ENCODE measurements at places on chromosomes 1 and 21.

- DNase-seq, result no peak
Observed at GRCh38 chr1:178684542-178685000, 40.5 kb upstream of the RALGPS2 start.

GRCh38 chr1:229768232-229768631 is 142.2 kb downstream of the URB2 start:
- no peak for DNase-seq

- DNase-seq, result no peak
Observed at GRCh38 chr1:61387829-61388228, 305.5 kb downstream of the NFIA start.

- DNase-seq, result no peak
Observed at GRCh38 chr1:197183195-197183748, 36.8 kb upstream of the ASPM start.

GRCh38 chr1:69421286-69421685 is 146.4 kb upstream of the LRRC7 start:
- no peak for DNase-seq

- DNase-seq, result no peak
Observed at GRCh38 chr21:42423197-42423675, 19.5 kb downstream of the UBASH3A start.

GRCh38 chr1:201610858-201611257 is 71.9 kb downstream of the NAV1 start:
- no peak for DNase-seq

- no peak for DNase-seq
Observed at GRCh38 chr21:34688145-34688544, 19.4 kb downstream of the CLIC6 start.

DNA sequence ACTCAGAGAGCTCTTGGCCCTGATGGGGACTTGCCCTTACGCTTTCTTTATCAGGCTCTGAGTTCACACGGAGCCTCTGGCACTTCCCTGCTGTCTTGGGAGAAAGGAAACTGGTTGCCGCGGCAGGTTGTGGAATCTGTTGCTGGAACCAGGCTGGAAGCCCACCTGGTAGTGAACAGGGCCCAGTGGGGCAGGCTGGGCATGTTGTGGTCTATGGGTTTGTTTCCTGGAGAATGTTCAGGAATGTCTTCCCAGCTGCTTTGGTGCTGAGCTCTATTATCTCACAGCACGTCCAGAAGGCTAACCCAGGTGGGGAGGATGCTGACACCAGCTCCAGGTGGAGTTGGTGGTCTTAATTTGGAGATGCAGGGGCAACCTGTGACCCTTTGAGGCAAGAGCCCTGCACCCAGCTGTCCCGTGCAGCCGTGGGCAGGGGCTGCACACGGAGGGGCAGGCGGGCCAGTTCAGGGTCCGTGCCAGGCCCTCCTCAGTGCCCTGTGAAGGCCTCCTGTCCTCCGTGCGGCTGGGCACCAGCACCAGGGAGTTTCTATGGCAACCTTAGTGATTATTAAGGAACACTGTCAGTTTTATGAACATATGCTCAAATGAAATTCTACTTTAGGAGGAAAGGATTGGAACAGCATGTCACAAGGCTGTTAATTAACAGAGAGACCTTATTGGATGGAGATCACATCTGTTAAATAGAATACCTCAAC is 33.3 kb upstream of the TDRD10 start:
- DNase-seq, result no peak

DNA sequence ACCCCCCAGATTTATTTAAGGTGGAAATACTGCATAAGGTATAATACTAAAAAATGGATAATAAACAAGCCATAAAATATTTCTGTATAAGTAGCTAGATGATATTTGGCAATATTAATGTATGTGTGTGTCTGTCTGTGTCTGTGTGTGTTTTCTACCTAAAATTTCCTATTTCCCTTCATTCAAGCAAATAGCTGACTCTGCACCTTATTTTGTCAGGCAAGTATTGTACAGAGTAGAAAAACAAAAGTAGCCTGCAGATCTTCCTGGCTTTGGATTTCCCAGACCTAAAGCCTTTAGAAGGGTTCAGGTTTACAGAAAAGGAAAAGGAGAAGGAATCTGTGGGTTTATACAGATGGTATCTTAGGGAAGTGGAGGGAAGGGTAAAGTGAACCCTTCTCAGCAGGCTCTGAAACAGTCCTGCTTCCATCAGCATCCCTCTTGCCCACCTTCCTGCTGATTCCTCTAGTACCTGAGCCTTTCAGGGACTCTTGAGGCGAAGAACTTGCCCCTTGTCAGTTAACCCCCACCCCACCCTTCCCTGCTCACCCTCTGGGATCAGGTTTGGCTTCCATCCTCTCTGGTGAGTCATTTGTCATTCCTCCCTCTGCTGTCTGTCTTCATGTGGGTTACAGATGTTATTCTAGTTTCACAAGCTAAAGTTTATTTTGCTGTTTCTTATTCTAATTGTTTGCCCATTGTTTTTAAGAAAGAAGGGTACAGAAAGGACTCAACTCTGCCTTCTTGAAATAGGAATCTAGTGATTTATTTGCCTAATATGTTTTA is 21.7 kb upstream of the RGS16 start:
- DNase-seq, result no peak

- DNase-seq, result no peak
Observed at GRCh38 chr1:92805216-92805615, 20.3 kb upstream of the EVI5 start.

DNA sequence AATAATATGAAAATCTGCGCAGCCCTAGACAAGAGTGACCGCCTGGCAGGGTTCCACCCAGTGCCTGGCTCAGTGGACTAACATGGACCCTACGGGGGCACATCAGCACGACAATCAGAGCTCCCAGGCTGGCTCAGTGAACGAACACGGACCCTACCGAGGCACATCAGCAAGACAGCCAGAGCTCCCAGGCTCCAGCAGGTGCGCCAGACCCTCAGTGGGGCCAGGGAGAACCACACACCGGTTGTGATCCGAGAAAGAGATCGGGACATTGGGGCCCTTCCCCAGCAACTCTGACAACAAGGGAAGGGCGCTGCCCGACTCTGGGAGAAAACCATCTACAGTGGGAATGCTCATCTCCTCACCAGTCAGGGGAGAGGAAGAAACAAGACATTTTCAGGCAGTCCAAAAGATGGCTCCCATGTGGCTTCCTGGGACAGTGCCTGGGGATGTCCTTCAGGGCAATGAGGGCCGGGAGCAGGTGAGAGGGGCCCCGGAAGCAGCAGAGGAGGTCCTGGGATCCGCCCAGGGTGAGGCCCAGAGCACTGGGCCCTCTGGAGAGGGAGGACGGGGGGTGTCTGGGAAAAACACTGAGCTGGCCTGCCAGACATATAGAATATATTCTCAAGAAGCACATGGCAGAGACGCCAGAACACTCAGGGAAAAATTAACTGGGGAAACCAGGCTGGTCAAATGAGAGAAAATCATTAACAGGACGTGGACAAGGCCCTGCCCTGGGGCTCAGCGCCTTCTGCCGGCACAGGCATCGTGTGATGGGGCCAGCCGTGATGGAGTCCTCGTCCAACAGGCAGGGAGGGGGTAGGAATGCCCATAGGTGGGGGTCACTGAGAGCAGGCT is 4.8 kb downstream of the ARHGEF16 start:
- DNase-seq, result no peak

DNA sequence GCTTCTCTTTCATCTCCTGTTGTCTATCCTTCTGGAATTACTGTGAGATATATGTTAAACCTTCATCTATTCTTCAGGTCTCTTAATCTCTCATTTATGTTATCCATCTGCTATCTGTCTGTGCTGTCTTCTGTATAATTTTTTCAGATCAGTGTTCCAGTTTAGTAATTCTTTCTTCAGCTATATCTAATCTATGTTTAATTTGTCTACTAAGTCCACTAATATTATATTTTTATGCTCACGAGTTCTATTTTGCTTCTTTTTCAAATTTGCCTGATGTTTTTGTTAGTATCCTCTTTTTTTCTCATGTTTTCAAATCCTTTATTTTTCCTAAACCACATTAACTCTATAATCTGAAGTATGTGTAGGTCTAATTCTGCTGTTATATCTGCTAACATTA is 34.6 kb upstream of the PLEKHO1 start:
- DNase-seq, result no peak

- no peak for DNase-seq
Observed at GRCh38 chr1:159985473-159985872, 31.4 kb upstream of the SLAMF9 start.

GRCh38 chr1:207494171-207494570 is 1.8 kb upstream of the CR1 start:
- no peak for DNase-seq

DNA sequence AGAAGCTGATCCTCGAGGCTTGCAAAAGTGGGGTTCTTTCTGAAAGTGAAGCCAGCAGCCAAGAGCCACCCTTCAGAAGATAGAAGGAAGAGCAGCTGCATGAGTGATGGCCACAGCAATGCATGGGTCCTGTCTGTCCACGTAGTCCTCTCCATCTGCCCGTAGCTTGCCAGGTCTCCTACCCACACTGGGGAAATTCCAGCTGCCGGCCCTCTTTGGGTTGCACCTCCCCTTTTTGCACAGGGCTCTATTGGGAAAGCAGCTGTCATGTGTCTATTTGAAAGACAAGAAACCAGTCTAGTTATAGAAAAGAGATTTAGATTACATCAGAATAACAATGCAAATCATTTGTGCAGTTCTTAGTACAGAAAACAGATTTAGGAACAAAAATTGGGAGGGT is 204.4 kb downstream of the GIPC2 start:
- no peak for DNase-seq

DNA sequence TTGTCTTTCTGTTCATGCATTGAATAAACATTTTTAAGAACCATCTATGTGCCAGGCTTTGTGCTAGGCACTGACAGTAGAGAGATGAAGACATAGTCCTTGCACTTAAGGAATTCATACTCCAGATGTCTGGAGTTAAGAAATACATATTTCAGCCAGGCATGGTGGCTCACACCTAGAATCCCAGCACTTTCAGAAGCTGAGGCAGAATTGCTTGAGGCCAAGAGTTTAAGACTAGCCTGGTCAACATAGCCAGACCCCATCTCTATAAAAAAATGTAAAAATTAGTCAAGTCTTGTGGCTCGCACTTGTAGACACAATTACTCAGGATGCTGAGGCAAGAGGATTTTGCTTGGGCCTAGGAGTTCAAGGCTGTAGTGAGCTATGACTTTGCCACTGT is 18.6 kb upstream of the YTHDF2 start:
- no peak for DNase-seq

DNA sequence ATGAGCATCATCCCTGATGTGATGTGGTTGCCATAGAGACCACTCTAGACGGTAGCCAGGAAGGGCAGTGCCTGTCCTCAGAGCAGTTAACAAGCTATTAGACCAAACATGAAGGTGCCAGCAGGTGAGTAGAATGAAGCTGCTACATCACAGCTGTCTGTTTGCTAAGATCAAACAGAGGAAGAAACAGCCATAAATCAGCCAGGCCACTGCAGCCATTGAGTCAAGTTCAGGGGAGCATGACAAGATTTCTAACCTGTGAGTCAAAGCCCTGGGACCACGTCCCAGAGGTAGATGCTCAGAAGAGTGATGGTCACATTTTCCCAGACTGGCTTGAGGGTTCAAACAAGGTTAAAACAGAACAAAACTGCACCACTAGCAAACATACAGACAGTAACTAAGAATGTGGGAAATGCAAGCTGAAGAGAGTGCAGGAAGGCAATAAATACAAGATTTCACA is 450.6 kb upstream of the DAB1 start:
- no peak for DNase-seq

GRCh38 chr1:43438953-43439581 is 14.7 kb downstream of the HYI start:
- no peak for DNase-seq

GRCh38 chr1:19567041-19567440 is 77.1 kb upstream of the NBL1 start:
- DNase-seq, result no peak

- no peak for DNase-seq
Observed at GRCh38 chr1:52926864-52927211, 238 bp upstream of the SCP2 start.

GRCh38 chr21:37582590-37582989 is 216.0 kb downstream of the DYRK1A start:
- DNase-seq, result no peak

- no peak for DNase-seq
Observed at GRCh38 chr1:158126425-158126824, 54.3 kb upstream of the CD1D start.

DNA sequence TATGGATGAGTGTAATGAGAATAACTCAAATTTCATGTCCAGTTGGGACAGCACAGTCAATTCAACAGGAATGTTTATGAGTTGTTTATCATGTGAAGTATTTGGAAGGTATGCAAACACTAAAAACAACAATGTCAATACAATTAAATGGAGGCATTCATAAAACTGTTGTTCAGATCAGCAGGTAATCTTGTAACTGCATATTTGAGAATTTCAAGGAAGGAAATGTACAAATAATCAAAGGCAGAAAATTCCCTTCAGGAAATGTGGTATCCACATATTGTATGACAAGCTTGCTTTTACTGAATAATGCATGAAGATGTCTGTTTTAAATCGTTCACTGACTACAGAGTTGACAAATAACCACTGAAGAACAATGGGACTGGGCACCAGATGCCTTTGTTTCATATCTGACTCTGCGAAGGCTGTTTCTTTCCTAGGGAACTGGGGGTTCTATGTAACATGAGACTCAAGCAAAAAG is 198.3 kb downstream of the LTN1 start:
- no peak for DNase-seq
